ENCODE measurements at places on chromosomes 4 and X.

GRCh38 chr4:2286904-2287593, 25.1 kb upstream of the MXD4 start:
- DNase-seq: no peak

- no peak for DNase-seq
Observed at GRCh38 chrX:78923198-78924015, 21.8 kb upstream of the P2RY10 start.

GRCh38 chr4:48315728-48316630, 25.4 kb upstream of the SLAIN2 start:
- no peak for DNase-seq

GRCh38 chr4:135256111-135256510, 1054.5 kb upstream of the PABPC4L start:
- DNase-seq: no peak

GRCh38 chr4:78065508-78066192, 8.5 kb downstream of the FRAS1 start:
- DNase-seq: no peak

DNA sequence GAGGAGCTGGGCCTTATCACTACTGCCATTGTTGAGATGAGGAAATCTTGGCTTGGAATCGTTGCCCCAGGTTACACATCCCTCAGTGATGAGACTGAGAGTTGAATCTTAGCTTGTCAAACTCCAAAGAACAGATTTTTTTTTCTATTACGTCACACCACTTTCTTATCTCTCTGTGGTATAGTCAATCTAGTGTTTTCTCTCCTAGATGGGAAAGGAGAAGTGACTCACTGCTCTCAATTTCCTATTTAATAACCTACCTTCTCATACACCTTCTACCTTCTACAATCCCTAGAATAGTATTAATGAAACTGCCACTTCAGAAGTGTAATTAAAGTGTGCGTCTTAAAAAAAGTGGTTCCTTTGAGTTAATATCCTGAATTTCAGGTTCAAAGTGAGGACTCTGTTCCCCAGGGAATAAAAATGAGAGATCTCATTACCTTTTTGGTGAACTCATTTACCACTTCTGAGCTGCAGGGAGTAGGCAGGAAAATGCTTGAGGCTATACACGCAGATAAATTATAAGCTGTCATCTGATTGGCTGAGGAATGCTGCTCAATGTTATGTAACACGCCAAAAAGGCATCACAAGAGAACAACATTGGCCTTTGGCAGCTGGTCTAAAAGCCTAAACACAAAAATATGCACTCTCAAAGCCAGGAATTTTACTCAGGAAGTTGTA, 59.3 kb downstream of the MAD2L1 start:
- DNase-seq: no peak

DNA sequence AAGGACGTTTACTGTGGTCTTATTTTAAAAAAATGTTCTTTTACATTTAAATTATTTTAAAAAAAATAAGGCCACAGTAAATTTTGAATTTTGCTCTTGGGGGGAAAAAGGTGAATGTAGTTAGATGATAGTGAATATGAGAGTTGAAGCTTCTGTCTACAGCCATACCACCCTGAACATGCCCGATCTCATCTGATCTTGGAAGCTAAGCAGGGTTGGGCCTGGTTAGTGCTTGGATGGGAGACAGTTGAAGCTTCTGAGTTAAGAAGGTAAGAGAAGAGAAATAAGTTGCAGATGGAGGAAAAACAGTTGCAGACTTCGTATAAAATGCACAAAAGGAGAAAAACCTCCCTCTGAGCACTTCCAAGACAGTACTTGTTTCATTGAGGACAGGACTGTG, 115.6 kb upstream of the NR3C2 start:
- no peak for DNase-seq

- DNase-seq: no peak
Observed at GRCh38 chr4:158949099-158949498, 153.8 kb upstream of the RAPGEF2 start.

- no peak for DNase-seq
Observed at GRCh38 chrX:111411557-111411956, 435 bp downstream of the DCX start.

GRCh38 chrX:46811121-46811520, 25.7 kb upstream of the RP2 start:
- no peak for DNase-seq

DNA sequence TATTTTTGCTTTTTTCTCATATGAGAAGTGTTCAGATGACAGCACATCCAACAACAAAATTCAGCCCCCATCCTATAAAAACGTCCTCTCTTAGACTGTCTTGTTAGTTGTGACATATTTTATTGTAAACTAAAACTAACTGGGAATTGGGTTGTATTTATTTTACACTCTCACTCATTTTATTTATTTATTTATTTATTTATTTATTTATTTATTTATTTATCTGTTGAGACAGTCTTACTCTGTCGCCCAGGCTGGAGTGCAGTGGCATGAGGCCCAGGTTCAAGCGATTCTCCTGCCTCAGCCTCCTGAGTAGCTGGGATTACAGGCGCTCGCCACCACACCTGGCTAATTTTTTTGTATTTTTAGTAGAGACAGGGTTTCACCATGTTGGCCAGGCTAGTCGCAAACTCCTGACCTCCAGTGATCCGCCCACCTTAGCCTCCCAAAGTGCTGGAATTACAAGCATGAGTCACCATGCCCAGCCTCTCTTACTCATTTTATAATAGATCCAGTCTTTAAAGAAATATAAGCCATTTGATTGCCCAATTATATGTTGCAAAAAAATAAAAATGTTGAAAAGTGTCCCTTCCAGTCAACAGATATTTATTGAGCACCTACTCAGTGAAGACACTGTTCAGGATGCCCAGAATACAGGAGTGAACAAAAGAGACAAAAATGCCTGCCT, 44.6 kb downstream of the PALLD start:
- DNase-seq: no peak

DNA sequence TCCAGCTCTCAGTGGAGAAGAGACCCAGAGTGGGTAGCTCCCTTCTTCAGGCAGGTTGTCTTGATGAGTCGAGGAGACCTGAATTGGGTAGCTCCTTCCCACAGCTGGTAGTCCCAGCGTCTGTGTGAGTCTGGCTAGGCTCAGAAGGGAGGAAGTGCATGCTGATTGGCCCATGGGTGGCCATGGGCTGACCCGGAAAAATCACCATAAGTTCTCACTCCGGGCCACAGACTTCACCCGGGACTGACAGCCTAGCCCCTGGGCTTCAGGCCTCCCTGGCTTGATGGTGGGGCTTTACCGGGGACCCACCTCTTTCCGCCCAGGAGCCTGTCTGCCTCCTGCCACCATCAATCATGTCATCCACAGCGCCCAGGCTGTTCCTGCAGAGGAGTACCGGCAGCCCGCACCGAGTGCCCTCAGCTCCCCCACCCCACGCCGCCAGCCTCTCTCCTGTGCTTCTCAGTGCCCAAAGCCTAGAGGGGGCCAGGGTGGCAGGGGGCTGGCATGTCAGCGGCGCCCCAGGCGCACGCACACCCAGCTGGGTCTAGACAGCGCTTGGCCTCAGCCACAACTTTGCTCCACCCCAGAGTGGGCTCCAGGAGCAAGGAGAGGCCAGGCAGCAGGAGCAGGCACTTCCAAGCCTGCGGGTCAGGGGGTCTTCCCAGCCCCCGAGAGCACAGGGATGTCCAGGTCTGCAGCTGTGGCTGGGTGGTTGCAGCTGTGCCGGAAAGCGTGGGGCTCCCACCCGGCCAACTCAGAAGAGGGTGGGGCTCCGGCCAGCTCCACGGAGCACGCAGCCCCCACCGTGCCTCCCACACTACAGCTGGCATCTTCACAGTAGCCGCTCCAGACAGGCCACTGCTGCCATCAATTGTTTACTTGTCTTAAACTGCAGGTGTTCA, 16.1 kb upstream of the SAT1 start:
- DNase-seq: no peak

- DNase-seq: no peak
Observed at GRCh38 chrX:109797311-109797975, 64.4 kb upstream of the ACSL4 start.

DNA sequence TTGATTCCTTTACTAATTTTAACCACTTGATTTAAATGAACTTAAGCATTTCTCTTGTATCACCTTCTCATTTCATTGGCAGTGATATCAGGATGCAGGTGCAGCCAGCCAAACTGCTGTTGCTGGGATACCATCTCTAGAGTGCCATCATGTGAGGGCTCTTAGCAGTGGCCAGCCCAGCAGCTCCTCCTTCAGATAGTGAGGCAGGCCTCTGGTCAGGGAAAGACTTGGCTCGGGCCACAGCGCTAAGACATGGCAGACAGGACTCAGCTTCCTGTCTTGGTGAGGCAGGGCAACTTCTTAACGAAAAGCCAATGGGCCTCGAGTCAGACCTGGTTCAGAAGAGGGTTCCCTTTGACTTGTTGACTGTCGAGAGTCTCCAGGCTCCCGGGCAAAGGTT, 50.0 kb downstream of the NOP14 start:
- no peak for DNase-seq

- no peak for DNase-seq
Observed at GRCh38 chr4:6920171-6920570, 10.5 kb downstream of the TBC1D14 start.

DNA sequence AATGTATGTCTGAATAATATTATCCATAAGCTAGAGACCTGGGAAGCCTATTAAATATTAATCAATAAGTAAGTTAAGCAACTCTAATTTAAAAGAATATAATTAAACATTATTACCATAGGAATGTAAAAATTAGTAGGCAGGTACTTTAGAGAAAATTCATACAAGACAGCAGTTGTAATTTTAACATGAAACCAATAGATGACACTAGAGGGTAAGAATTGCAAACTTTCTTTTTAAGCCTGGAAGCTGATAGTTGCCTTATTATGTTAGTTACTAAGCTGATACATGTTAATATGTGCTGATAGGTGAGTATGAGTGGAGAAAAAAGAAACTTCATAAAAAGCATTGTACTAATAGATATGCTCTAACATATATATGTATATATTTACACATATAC, 1157.4 kb downstream of the FAM133A start:
- no peak for DNase-seq

DNA sequence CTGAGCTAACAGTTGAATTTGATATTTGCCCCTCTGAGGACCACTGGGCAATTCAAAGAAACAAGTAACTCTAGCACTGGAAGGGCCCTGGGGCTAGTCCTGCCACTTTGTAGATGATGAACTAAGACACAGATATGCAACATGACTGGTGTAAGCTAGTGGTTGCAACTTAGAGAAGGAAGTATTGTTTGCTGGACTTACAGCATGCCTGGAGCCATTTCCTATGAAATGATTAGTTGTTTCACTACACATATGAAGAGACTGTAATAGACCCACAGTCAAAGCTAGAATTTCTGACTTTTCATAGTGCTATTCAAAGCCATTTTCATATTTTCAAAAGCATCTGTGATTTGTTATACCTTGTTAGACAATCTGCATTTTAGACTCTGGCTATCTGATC, 96.2 kb downstream of the TSPAN7 start:
- no peak for DNase-seq

DNA sequence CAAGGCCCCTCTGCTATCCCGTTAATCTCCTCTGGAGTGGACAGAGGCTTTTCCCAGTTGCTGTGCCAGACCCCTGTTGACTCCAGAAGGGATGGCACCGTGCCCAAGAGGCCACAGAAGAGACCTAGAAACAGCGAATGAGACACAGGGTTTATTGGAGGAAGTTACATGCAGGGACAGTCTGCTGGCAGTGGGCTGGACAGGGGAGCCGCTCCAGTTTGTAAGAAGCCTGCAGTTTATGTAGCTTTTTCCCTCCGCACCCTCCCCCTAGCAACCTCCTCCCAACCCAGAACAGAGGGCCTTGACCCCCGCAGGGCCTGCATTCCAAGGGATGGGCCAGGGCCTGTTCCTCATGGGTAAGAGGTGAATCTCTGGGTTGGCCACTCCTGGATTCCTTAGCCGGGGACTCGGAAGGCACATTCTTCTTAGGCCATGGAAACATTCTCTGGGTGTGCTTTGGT, 216.8 kb upstream of the PSAPL1 start:
- no peak for DNase-seq

DNA sequence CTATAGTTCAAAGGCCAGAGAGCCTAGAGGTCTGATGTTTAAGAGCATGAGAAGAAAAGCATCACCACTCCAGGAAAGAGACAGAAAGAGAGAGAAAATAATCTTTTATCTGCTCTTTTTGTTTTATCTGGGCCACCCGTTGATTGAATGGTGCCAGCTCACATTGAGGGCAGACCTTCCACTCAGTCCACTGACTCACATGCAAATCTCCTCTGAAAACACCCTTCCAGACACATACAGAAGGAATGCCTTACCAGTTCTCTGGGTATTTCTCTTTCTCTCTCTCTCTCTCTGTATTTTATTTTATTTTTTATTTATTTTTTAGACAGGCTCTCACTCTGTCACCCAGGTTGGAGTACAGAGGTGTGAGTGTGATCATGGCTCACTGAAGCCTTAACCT, 252.5 kb downstream of the DTHD1 start:
- DNase-seq: no peak

- no peak for DNase-seq
Observed at GRCh38 chrX:94162971-94163370, 489.0 kb downstream of the FAM133A start.
